ENCODE measurements at places on chromosomes 4 and X. TPM values are rescaled to one million over a fixed set of nuclear protein-coding genes. Genes with fewer than 3 reads are reported as not detected.

The STATH gene
- total RNA-seq = not detected

The HTN3 gene
- not detected for total RNA-seq

The EREG gene
- 0.09 TPM for total RNA-seq

The ASMT gene
- 0.87 TPM for total RNA-seq

The CNKSR2 gene
- 7.7 TPM for total RNA-seq

The NLGN3 gene
- 11.7 TPM for total RNA-seq

The GNRHR gene
- total RNA-seq = not detected

The NAP1L3 gene
- 30.3 TPM for total RNA-seq

The GLOD5 gene
- 0.27 TPM for total RNA-seq

The NHSL2 gene
- total RNA-seq = 8.1 TPM

The PCDH18 gene
- 41.2 TPM for total RNA-seq

The STAP1 gene
- total RNA-seq = not detected

The C1GALT1C1 gene
- total RNA-seq = 17.0 TPM
